ENCODE measurements at places on chromosomes 2 and 18.

- no peak for DNase-seq
Observed at GRCh38 chr2:139622691-139623090, 842.5 kb upstream of the NXPH2 start.

GRCh38 chr2:123864416-123864815 lies 160.7 kb upstream of the CNTNAP5 start:
- DNase-seq: no peak

- DNase-seq: no peak
Observed at GRCh38 chr2:46095830-46096229, 201.4 kb upstream of the EPAS1 start.

GRCh38 chr18:26159353-26159752 lies 25.7 kb downstream of the PSMA8 start:
- peak; percentile 21 for DNase-seq

DNA sequence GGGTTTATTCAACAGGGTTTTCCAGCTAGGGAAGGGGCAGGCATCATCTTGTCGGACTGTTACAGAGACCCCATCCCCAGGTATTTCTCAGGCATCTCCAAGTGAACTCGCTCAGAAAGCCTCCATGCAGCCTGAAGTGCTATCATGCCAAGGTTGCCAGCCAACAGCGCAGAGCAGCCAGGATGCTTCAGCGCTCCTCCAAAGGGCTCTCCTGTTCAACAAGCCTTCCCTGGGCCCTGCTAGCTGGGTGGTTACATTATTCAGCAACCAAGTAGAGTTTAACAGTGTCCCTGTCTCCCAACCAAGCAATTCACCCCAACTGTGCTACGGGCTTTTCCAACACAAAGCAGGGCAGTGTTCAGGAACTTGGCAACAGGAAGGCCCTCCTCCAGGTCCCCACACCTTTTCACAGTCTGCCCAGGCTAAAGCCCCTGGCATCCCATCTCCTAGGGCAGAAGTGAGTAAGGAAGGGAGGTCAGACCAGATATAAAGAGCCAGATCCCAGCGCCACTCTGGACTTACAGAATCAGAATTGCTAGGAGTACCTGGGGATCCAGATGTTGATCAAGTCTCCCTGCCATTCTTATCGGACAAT lies 52.9 kb downstream of the ZBTB7C start:
- DNase-seq: no peak

GRCh38 chr18:32280911-32281310 lies 91.1 kb downstream of the MEP1B start:
- no peak for DNase-seq

DNA sequence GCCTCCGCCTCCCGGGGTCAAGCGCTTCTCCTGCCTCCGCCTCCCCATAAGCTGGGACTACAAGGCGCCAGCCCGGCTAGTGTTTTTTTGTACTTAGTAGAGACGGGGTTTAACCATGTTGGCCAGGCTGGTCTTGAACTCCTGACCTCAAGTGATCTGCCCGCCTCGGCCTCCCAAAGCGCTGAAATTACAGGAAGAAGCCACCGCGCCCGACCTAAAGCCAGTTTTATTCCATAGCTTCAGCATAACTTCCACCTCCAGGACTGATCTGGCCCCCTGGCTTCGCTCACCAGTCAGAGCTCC lies 783 bp upstream of the TXNL4A start:
- no peak for DNase-seq

DNA sequence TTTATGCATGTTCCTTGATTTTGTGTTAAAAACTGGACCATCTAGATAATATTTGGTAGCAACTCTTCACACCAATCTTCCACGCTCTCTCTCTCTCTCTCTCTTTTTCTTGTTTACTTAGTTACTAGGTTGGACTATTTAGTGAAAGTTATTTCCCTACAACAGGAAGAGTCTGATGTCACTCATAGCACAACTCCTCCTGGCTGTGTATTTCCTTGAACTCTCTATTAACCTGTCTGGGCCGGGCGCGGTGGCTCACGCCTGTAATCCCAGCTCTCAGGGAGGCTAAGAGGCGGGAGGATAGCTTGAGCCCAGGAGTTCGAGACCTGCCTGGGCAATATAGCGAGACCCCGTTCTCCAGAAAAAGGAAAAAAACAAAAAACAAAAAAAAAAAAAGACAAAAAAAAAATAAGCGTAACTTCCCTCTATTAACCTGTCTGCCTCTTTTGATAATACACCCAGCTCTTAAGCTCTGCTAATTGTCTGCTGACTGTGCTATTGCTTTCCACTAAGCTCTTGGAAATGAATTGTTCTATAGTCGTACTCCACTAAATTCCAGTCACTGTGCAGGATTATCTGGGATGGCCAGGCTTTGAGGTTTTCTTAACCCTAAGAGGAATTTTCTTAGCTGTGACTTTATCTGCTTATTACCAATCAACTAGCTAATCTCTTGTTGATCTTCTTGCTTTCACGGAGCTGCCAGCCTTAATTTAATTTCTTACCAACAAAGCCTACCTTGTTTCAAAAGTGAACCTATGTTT lies 18.1 kb upstream of the CDH19 start:
- DNase-seq: no peak

DNA sequence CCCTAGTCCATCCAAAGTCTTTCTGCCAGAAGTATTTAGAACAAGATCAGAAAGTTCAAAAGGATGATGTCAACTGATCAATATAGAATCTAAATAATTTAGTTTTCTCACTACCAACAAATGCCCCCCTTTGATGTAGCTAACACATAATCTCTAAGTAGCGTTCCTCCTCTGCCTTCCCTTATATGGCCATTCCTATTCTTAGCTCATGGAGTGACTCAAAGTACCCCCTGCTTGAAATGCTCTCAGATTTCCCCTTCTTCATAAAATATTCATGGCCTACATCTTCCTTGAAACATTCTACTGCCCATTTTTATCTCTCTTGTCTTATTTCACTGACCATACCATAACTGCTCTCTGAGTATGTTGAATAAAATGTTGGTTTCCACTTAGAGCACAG lies 151.5 kb downstream of the UPP2 start:
- no peak for DNase-seq

- DNase-seq: no peak
Observed at GRCh38 chr18:48860269-48861180, 90.2 kb downstream of the SMAD7 start.

- no peak for DNase-seq
Observed at GRCh38 chr2:241598487-241598886, 38.5 kb downstream of the THAP4 start.

GRCh38 chr2:70011335-70011734 lies 49.9 kb upstream of the ASPRV1 start:
- DNase-seq: no peak

DNA sequence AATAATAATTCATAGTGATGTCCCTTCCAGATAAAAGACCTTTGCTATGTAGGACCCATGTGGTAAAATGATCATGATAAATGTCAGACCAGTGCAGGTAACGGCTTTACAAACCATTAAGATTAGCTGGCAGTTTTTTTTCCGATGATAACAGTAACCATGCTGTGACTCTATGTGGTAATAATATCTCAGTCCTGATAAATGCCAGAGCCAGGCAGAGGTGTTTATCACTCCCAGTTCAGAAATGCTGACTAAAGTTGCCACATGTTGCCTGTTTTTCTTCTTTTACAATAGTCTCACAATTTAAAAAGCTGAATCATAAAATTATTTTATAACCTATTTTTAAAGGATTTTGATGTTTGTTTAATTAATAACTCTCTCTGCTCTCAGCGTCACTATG lies 565.1 kb downstream of the ARHGAP15 start:
- no peak for DNase-seq

- peak; percentile 71 for DNase-seq
Observed at GRCh38 chr2:234308813-234309195, 188.1 kb downstream of the ARL4C start.

DNA sequence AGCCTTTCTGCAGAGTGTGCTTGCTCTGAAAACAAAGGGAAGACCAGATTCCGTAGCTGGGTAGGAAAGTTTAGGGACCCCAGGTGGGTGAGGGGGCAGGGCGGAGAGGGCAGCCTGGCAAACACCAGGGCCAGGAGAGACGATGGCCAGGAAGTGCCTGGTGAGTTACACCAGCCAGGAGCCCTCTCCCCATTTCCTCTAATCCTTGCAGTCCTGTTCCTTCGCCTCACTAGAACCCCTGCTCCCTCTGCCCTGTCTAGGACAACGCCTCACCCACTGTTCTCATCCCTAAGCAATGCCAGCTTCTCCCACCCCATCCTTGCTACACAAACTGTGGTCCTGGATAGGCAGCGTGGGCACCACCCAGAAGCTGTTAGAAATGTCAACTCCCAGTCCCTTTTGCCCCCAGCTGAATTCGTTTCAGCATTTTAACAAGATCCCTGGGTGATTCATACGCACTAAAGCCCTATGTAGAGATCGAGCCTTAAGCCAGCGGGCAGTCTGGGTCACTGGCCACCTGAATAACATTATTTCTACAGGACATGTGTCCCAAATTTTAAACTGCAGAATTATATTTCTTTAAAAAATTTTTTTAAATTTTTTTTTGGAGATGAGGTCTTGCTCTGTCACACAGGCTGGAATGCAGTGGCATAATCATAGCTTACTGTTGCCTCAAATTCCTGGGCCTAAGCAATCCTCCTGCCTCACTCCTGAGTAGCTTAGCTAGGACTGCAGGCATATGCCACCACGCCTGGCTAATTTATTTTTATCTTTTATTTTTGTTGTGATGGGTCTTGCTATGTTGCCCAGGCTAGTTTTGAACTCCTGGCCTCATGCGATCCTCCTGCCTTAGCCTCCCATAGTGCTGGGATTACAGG lies 10.9 kb downstream of the WIPF1 start:
- DNase-seq: no peak

GRCh38 chr2:105398336-105399206 lies at the start of gene FHL2:
Gene FHL2 (minus strand): TSS chr2:105399051. CDS start chr2:105386516, 12,535 bp downstream.
- peak; percentile 67 for DNase-seq

All from germinal center (tissue), 1 donor.